Fibroblast of the aortic adventitia (primary cell): ENCODE measurements at places on chromosomes 3 and 15. TPM values are rescaled to one million over a fixed set of nuclear protein-coding genes. Genes with fewer than 3 reads are reported as not detected.

DNA sequence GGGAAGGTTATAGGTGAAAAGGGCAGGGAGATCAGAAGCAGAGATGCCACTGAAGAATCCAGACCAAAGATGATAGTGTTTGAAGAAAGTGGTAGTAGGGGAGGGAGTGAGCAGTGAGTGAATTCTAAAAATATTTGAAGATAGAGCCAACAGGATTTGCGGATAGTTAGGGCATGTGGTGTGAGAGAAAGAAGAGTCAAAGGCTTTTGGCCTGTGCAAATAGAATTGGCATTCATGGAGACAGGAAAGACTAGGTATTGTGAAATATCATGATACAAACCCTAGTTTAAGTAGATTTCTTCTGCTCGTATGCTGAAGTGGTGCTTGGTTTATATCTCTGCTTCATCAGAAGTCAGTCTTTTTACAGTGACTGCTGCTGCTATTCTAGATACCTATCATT is 224.2 kb upstream of the CFAP20DC start:
- DNase-seq: peak; percentile 62

GRCh38 chr3:14490255-14490654 is 49.9 kb downstream of the GRIP2 start:
- no peak for DNase-seq

The SHF gene
- 1.9 and 11.0 TPM in 2 replicates for total RNA-seq

The UBA5 gene
- total RNA-seq: 39.5 and 120 TPM in 2 replicates
